ENCODE measurements at places on chromosomes 12 and 14.

DNA sequence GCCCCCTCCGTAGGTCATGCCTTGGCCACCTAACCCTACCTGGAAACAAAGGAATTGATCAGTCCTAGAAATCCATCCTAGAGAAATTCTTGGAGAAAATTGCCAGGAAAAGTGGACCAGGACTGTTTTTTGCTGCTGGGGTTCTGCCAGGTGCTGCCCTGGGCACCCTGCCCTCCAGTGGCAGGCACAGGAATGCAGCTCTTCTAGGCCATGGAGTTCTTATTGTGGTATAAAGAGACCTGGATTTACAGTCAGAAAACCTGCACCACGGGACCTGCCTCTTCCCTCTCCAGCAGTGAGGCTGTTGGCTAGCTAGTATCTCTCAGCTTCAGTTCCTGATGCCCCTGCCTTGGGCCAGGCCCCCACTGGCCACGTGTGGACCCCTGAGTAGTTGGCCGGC, 59.7 kb downstream of the SLC24A4 start:
- no peak for DNase-seq

DNA sequence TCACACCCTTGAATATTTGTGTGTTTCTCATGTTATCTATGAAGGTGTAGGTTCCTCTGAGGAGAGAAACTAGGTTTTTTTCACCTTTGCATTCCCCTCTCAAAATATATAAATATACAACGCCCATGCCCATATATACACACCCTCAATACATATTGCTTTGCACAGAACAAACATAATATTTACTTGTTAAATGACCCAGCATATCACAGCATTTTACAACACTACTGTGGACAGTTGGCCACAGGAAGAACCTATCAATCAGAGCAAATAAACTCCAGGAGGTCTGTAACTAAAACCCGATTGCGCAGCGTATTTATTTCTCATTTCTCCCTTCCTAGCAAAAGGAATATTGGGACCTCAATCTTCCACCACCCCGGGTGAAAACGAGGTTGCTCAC, 196.0 kb downstream of the SLC5A8 start:
- no peak for DNase-seq

GRCh38 chr12:8466241-8466640, 10.5 kb downstream of the CLEC6A start:
- no peak for DNase-seq

GRCh38 chr14:26622611-26623010, 24.8 kb upstream of the NOVA1 start:
- DNase-seq: no peak

- no peak for DNase-seq
Measured at GRCh38 chr12:54439521-54440255, 20.6 kb upstream of the ITGA5 start.

GRCh38 chr12:19412844-19413243, 26.4 kb upstream of the AEBP2 start:
- no peak for DNase-seq

DNA sequence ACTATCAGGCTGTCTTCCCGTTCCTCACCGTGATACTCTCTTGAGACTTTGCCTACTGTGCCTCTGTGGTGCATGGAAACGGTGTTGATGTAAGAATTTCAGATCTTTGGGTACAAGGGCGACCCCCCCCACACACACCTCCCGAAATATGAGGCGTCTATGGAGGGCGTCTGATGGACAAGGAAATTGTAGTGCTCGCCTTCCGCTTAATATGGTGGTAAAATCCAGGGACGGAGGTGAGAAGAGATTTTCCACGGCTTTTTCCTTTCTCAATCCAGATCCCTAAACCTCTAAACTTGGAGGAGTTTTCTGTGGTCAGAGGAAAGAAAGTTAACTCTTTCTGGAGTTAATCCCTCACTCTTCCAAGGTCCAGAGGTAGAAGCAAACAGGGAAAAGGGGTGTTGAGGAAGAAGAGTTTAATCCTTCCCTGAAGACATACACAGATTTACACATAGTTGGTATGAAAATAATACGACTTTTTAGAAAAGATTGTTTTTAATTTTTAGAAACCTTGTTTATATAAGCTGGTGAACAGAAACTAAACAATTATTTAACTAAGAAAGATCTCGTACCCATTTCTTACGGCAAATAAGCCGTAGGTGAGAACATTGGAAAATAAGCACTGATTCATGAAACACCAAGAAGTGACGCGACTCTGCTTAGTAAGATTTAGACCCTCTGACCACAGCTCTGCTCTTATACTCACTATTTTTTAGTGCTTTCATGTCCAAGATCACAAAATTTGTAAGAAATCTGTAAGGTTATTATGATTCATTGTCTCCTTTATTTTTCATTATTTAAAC, 23.1 kb upstream of the RNASE12 start:
- DNase-seq: no peak

DNA sequence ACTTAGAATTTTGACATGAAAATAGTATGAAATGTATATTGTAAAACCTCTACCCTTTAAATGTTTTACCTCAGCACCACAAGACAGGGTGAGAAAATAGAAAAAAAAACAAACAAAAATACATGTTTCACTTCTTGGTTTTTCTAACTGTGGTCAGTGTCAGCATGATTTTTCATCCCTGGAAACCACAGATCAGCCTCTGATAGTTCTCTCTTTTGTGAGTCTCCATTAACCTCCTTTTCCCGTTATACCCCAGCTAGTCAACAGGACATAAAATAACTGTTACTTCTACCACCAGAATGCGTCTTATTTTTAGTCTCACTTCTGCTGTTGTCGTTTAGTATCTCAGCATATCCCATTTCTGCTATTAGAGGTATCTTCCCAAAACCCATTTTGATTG, 48.3 kb upstream of the KCNMB4 start:
- DNase-seq: no peak

GRCh38 chr14:67077921-67078320, 111.3 kb upstream of the GARIN2 start:
- DNase-seq: no peak

GRCh38 chr12:59578254-59578653, 17.6 kb upstream of the SLC16A7 start:
- no peak for DNase-seq

- no peak for DNase-seq
Measured at GRCh38 chr12:5344131-5344530, 87.8 kb upstream of the NTF3 start.

DNA sequence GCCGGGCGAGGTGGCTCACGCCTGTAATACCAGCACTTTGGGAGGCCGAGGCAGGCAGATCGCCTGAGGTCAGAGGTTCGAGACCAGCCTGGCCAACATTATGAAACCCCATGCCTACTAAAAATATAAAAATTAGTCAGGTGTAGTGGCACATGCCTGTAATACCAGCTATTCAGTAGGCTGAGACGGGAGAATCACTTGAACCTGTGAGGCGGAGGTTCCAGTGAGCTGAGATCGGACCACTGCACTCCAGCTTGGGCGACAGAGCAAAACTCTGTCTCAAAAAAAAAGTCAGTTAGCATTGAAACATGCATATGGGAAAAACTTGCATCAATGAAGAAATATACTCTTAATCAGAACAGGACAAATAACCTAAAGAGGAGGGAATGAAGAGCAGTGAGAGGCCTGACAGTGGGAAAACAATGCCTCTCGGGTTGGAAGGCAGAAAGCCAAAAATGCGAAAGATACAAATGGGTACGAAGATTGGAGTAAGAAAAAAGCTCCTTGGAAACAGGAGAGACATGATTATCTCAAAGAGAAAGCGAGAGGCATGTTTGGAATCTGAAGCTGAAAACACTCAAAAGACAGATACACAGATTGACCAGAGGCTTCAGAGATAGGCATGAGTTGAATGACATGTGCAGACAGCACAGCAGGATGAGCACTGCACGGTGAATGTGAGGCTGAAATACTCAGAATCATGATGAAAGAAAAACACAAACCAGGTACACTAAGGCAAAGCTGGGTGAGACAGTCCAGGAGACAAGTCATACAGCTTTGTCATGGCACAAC, 30.6 kb downstream of the RESF1 start:
- no peak for DNase-seq

GRCh38 chr12:55931780-55932550, 1.0 kb downstream of the DGKA start:
- DNase-seq: peak; percentile 27

- DNase-seq: no peak
Measured at GRCh38 chr14:105155681-105156413, 12.7 kb downstream of the JAG2 start.

- DNase-seq: no peak
Measured at GRCh38 chr14:96309133-96309895, 53.3 kb downstream of the BDKRB1 start.

DNA sequence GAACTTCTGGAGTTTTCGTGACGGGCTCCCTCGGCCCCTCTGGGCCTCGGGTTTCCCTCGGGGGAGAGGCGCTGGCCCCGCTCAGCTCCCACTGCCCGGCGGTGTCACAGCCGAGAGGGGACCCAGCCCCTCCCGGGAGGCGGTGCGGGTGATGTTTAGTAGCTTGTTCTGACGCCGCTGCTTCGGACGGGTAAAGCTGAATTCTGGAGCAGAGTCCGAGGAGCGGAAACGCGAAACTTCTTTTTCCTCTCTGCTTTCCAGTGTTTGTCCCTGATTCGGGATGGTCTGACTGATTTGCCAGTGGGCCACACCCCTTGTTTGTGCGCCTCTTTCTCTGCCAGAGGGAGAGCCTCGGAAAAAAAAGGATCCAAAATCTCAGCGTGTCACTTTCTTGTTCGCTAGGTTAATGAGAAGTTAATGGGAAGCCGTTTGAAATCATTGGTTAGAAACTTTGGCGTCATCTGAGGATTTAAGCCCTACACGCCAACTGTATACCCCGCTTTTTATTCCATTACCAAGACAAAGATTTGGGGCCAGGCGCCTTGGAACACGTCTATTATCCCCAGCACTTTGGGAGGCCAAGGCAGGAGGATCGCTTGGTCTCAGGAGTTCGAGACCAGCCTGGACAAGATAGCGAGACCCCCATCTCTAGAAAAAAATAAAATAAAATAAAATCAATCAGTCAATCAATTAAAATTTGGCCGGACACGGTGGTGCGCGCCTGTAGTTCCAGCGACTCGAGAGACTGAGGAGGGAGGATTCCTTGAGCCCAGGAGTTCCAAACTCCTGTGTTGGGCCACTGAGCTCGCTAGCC, 756 bp downstream of the TULP3 start:
- DNase-seq: no peak

DNA sequence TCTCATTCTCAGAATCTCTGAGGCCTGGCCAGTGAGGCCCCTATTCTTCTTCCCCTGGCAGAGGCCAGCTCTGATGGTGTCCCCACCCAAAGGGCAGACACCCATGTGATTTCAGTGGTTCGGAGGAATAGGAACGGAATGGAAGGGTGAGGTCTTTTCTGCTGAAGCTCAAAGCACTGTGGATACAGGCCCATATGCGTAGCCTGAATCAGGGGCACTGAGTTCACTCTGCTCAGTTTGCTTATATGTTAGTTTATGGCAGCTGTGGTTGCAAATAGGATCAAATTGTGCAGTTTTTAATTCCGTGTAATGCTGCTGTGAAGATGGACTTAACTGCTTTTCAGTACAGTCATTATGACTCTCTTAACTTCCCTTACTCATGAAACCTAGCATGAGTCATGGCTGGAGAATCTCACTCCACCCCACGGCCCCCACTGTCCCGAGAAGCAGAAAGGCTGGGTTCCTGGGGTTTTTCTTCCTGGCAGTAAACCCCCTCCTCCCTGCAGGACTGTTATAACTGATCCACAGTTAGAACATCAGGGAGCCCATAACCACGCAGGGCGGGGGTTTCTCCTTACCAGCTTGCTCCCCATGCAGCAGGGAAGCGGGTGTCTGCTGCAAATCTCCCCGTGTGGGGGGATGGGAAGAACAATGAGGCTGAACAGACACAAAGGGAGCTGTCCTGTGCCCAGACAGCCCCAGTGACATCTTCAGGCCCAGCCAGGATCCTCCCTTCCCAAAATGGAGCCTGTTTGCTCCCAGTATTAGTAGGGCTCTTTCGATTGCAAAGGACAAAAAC, 122.7 kb downstream of the SLC38A6 start:
- peak; percentile 14 for DNase-seq

DNA sequence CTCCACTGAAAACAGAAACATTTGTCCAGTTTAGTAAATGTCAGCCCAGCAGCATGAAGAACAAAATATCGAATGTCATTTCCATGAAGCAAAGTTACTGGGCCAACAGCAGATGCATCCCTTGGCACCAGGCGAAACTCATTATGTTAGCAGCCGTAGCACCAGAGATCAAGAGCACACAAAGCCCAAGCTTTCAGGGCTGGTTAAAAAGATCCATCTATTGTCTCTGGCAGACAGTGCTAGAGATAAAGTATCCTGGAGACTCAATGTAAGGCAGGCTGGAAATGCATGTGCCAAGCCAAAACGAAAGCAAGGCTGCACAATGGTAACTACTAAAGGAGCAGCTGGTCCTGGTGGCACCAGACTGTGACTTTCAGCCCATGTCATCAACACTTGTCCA, 120.3 kb upstream of the PLEKHG7 start:
- no peak for DNase-seq

GRCh38 chr12:38919191-38919590, 13.8 kb upstream of the CPNE8 start:
- DNase-seq: no peak

DNA sequence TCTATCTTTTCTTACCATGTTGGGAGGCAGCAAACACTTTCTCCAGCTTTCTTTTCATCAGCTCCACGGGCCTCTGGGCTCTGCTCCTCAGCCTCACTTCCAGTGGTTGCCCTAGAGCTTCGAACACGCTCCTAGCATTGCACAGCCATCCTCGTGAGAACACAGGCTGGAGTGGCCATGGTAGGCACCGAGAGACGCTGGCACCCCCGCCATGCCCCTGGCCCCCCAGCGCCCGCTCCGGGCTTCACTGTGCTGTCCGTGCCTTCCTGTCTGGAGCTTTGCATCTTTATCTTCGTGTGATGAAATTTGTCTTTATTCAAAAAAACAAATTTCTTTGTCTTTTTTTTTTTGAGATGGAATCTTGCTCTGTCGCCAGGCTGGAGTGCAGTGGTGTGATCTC, 352.2 kb downstream of the TMEM121 start:
- DNase-seq: no peak

GRCh38 chr12:47636908-47637780, 68.7 kb downstream of the RPAP3 start:
- no peak for DNase-seq

- no peak for DNase-seq
Measured at GRCh38 chr12:131202592-131203378, 249.1 kb downstream of the ADGRD1 start.

DNA sequence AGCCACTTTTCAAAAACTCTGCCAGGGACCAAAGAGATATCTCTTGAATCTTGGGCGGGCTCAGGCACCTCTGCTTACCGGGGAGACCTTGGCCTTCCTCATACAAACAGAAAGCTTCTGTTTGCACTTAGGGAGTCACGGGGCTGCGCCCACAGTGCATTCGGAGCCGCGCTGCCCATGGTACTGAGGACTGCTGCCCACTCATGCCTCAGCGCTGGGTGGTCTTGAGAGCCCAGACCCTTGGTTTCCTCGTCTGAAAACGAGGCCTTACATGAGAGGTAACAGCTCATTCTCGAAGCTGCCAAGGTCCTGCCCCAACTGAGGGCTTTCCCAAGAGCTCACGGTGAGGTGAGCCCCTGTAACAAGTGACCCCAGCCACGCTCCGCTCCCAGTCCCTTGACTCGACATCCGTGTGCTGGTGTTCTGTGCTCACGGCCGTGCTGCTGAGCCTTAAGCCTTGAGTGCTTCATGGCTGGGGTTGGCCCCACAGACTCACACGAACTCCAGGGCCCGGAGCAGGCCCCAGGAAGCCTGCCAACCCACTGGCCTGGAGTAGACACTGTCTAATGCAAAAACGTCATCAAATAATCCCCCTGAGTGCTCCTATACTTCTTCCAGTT, 47.4 kb upstream of the GPR68 start:
- no peak for DNase-seq

Measured in stimulated activated naive CD8-positive, alpha-beta T cell treated with anti-CD3 and anti-CD28 coated beads, Interleukin-15, amount 100 ng/mL, for 72 hours (primary cell).